ENCODE measurements at places on chromosomes 2 and 18.

GRCh38 chr2:201520201-201520600 lies 68.7 kb downstream of the STRADB start:
- no peak for DNase-seq

DNA sequence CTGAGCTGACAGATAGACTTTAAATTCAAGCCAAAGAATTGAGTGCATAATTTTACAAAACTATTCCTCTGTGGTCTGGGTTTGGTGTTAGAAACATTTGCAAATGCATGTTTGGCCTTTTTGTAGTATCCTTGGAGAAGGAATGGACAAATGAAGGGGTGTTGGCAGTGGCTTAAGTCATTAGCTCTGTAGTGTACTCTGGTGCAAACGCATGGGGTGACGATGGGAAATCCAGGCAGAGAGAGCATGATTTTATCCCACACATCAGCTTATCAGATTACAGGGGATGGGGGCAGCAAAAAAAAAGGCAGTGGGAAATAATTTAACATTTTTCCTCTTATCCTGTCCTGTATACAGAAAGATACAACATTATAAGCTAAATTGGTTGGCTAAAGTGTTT lies 320.6 kb downstream of the ZNF516 start:
- DNase-seq = no peak

- DNase-seq = no peak
Measured at GRCh38 chr18:62881509-62882016, 166.2 kb downstream of the PHLPP1 start.

- no peak for DNase-seq
Measured at GRCh38 chr2:200351815-200352214, 45.3 kb downstream of the SPATS2L start.

- no peak for DNase-seq
Measured at GRCh38 chr2:128636802-128637147, 318.1 kb upstream of the HS6ST1 start.

GRCh38 chr2:237629739-237630138 lies 2.4 kb downstream of the LRRFIP1 start:
- DNase-seq = no peak

DNA sequence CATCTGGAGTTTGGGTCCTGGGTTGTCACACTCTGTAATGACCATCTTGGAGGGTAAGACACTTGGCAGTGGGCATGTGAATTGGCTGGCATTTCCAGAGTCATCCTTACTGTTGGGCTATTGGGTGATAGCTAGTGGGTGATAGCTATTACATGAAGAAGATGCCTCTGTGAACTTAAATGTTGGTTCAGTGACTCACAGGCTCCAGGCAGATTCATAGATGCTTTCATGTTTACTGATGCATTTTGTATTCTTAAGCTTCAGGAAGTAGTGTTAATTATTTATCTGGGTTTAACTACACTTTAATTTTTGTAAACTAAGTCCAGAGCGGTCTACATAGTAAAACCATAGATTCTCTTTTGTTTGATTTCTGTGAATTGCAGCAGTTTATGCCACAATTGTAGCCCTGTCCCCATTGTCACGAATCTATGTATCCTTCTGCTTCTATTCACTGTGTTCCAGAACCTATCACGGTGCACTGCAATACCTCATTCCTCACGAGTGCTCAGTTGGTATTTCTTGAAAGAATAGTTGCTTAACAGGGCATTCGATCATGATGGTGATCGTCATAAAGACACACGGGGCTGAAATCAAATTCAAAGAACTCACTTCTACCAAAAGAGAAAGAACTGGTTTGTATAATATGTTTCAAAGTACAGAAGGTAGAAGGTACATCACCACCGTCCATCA lies 79.7 kb downstream of the GBX2 start:
- no peak for DNase-seq

- no peak for DNase-seq
Measured at GRCh38 chr2:61257446-61257845, 95.5 kb downstream of the C2orf74 start.

- no peak for DNase-seq
Measured at GRCh38 chr18:42394238-42394637, 439.2 kb downstream of the PIK3C3 start.

DNA sequence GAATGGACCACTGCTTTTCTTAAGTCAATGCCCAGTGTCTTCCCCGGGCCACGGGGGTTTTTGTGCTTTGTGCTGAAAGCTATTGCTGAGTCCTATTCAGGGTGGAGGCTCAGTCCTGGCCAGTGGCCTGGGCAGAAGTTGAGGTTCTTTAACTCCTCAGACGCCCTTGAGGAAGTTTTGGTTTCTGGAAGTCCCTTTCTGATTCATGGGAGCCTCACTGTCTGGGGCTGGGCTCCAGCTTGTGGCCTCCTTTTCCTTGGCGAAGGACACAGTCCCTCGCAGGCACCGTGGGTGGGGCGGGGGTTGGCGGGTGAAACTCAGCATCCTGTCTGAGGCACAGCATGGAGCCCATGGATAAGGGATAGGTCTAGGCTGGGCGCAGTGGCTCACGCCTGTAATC lies 465.2 kb upstream of the HS6ST1 start:
- no peak for DNase-seq

DNA sequence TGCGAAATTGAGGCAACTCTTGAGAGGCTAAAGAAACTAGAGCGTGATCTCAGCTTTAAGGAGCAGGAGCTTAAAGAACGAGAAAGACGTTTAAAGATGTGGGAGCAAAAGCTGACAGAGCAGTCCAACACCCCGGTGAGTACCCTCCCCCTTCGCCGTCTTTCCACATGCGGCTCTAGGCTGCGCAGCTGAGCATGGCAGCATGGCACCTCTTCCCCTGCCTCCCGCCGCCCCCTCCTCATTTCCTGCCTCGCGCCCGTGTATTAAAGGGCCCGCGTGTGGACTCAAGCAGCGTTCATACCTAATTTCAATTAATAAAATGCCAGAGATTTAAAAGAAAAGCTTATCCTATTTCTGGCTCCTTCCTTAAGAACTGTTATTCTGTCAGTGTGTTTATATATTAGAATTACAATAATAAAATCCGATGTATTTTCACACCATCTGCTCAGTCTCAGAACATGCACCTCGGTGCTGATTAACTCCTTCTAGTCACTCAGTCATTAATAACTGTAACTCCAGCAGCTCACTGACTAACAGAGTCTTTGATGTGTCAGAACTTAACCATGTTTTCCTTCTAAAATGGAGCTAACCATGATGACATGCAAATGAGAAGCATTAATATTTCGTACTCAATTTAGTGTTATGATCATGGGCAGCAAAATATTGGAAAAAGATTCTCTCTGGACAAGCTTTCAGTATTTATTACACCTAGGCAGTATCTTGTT lies 137.4 kb upstream of the CDCA7 start:
- no peak for DNase-seq

GRCh38 chr18:48065601-48065995 lies 135.1 kb upstream of the SMAD2 start:
- DNase-seq = no peak

DNA sequence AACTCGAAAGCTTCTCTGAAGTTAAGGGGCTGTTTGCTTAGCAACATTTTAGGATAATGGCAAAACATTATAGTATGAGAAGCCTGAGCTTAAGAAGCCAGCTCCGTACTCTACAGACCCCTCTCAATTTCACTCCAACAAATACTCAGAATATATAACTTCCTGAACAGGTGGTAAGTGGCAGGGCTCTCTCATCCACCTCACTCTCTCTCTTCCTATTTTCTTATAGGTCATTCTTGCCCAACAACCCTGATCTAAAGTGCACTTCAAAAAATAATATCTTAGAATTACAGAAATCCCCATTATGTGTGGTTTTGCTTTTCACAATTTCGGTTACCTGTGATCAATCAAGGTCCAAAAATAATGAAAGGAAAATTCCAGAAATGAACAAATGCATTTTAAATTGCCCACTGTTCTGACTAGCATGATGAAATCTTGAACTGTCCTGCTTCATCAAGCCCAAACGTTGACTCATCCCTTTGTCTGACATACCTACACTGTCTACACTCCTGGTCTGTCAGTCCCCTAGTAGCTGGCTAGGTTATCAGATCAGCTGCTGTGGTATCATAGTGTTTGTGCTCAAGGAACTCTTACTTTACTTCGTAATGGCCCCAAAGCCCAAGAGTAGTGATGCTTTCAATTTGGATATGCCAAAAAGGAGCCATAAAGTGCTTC lies 122.8 kb upstream of the COL5A2 start:
- no peak for DNase-seq

DNA sequence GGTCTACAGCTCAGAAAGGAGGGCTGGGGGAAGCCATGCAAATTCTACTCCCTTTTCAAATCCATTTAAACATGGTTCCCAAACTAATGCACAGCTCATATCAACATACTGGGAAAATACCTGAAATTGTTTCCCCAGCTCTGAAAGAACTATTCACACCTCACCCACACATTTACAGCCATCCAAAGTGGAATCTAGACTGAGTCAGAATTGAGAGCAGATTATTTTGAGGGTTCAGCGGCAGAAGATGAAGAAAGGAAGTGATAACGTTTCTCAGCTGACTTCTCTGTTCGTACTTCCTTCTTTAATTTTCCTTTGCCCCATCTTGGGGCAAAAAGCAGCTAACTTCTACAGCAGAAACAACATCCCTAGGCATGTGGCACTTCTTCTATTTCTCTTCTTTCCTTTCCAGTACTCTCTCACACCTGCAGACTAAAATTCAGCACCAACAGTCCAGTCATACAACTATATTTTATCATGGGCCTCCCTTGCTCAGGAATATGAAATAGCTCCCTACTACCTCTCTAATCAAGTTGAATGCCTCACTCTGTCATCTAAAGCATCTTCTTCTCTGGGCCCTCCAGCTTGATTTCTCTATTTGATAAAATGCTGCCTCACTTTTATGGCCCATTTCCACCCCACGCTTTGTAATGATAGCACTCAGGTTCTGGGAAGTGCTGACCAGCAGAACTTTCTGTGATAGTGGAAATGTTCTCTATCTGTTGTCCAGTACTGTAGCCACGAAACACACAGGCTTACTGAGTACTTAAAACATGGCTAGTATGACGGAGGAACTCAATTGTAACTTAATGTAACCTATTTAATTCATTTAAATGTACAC lies 35.9 kb downstream of the ARHGAP25 start:
- DNase-seq = no peak

DNA sequence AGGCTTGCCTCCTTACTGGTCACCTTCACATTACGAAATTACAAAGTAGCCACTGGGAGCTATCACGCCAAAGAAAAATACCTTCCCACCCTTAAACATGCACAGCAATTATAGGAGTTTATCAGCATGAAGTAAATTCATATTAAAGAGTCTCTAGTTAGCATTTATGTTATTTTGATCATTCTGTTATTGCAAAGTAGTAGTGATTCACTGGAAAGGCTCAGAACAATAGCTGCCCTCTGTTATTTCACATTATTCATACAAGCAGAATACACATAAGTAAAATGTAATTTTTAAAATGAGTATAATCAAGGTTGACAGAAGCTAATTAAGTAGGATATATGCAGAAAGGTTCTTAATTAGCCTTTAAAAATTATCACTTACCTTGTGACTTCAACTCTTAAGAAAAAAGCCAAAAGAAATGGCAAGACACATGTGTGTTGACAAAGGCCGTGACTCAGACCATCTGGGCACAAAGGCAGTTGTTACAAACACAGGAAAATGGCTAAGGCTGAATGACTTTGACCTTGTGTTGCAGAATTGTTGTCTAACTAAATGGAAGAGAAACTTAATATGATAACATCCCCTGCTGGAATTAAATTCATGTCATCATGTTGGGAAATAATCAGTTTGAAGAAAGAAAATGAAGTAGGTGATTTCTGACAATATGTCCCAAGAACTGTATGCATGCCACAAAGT lies 108.3 kb downstream of the ARL6IP6 start:
- no peak for DNase-seq

DNA sequence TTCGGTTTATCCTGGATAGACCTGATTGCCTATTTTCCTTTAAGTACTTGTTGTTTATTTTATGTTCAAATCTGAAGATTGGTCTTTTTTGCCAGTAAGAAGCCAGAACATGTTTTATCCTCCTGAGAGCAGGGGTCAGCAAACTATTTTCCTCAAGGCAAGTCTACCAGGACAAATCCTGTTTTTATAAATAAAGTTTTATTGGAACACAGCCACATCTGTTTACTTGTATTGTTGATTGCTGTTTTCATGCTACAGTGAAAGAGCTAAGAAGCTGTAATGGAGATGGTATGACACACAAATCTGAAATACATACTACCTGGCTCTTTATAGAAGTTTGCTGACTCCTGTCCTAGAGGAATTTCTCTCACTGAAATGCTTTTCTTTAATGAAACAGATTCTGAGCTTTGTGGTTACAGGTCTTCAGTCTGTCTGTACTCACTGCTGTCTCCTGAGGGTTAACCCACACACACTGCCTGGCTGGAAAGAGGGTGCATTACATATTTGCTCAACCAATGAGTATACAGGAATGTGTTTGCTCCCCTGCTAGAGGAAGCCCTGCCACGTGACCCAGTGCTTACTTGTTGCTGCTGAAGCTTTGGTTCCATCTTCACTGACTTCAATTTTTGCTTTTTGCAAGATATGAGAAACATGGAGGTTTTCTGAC lies 22.6 kb downstream of the MRPL44 start:
- DNase-seq = no peak

DNA sequence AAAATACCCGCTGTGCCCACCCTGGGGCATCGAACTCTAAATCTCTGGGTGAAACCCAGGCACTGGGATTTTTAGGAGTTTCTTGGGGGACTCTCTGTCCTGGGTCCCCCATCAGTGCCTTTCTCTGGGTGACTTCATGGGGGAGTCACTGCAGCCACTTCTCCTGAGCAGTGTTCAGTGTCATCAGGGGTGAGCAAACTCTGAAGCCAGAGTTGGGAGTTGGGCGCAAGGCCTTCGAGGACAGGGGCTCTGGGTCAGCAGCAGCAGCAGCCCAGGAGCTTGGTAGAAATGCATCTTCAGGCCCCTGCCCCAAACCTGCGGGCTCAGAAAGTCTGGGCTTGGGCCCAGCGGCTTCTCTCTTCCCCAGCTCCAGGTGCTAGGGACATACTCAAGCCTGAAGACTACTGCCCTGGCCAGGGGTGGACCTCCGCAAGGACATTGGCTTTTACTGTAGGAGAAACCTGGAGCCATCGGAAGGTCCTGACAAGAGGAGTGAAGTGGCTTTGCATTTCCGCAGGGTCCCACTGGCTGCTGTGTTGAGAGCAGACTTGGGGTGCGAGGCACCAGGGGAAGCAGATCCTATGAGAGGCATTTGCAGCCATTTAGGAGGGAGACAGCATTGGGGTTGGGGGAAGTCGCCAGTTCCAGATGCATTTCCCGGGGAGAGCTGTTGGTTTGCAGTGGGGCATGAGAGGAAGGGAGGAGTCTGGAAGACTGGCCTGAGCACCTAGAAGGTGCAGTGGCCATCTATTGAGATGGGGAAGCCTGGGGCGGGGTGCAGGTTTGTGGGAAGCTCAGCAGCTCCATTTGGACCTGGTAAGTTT lies 51.5 kb upstream of the FAHD2A start:
- no peak for DNase-seq

GRCh38 chr18:67790527-67790926 lies 274.0 kb upstream of the DSEL start:
- DNase-seq = no peak

DNA sequence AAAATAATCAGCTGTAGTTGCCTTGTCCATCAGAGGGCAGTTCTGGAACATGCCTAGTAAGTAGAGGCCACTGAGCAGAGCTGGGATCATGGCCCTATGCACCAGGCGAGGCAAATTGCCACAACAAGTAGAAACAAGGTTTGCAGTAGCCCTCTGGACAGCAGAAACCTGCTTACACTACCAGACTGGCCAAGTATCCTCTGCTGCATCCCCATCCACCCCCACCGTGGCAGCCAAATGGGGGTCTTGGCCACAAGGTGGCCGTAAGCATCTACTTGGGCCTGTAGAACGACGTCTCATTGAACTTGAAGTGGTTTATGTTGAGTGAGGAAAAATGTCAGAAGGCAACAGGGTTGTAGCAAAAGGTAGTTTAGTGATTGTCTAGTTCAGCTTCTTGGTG lies 241.2 kb downstream of the ALPK2 start:
- no peak for DNase-seq
